ENCODE measurements at places on chromosomes 7 and 10. TPM values are rescaled to one million over a fixed set of nuclear protein-coding genes. Genes with fewer than 3 reads are reported as not detected.

DNA sequence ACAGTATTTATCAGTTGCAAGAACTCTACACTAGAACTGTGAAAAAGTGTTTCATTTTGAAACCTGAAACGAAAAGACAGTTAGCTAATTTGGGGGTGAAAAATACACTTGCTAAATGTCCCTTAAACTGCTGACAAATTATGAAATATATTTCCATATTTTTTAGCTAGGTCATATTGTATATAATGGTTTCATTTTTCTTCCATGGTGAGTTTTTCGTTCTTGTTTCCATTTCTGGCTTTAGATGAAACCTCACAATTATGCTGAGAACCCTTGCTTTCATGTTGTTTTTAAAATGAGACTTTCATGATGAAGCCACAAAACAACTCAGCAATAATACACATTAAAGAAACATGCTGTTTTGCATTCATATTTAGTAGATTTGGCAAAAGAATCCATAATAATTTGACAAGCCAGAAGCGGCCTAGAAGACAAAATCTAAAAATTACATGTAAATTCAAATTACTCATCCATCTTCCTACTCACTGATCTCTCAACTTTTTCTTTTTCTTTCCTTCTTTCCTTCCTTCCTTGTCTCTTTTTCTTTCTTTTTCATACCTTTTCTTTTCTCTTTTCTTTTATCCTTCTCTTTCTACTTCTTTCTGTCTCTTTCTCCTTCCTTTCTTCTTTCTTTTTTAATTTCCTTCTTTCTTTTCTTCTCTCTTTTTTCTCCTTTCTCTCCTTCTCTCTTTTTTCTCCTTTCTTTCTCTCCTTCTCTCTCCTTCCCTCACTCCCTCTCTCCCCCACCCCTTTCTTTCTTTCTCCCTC lies 46.5 kb upstream of the ITGB8 start:
- H3K36me3 ChIP-seq, result no peaks in the 10 kb centered on the region
- H3K27me3 ChIP-seq, result peaks cover 6% of the 10 kb centered on the region
- H3K27ac ChIP-seq, result no peak overlapping the region
- DNase-seq, result no peak
- no peak overlapping the region for H3K4me3 ChIP-seq
- H3K4me1 ChIP-seq, result no peaks in the 10 kb centered on the region

GRCh38 chr7:23467806-23468525 lies 2.3 kb downstream of the IGF2BP3 start:
- peak overlapping the region; percentile 63 for H3K4me3 ChIP-seq
- peak overlapping the region; percentile 18 for H3K27ac ChIP-seq
- peak; percentile 29 for DNase-seq

- no peak for DNase-seq
- no peaks in the 10 kb centered on the region for H3K4me1 ChIP-seq
- H3K4me3 ChIP-seq, result no peak overlapping the region
- H3K27ac ChIP-seq, result no peak overlapping the region
Measured at GRCh38 chr10:130000918-130001317, 36.8 kb upstream of the EBF3 start.

DNA sequence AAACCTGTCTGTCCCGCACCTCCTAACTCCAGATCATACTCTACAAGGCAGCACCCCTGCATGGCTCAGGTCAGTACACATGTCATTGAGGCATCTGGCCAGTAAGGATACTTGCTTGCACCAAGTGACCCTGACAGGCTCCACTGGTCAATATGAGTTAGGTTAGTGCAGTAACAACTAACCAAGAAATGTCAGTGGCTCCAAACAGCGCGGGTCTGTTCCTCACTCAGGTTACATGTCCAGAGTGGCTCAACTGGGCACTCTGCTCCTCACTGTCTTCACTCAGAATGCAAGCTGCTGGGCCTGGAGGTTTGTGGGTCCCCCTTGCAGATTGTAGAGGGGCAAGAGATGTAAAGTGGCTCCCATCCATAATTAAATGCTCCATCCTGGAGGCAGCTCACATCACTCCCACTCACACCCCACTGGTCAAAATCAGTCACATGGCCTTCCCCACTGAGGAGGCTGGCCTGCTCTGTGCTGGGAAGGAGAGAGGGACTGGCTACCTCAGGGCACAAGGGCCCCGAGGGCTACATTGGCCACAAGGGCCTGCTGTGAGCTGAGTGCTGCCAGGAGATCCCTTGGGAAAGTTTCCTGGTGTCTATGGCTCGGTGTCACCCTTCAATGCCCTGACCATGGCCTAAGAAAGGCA lies 109.1 kb upstream of the GDF10 start:
- peaks cover 4% of the 10 kb centered on the region for H3K36me3 ChIP-seq
- DNase-seq, result no peak
- H3K4me3 ChIP-seq, result no peak overlapping the region
- H3K4me1 ChIP-seq, result peaks cover 27% of the 10 kb centered on the region

DNA sequence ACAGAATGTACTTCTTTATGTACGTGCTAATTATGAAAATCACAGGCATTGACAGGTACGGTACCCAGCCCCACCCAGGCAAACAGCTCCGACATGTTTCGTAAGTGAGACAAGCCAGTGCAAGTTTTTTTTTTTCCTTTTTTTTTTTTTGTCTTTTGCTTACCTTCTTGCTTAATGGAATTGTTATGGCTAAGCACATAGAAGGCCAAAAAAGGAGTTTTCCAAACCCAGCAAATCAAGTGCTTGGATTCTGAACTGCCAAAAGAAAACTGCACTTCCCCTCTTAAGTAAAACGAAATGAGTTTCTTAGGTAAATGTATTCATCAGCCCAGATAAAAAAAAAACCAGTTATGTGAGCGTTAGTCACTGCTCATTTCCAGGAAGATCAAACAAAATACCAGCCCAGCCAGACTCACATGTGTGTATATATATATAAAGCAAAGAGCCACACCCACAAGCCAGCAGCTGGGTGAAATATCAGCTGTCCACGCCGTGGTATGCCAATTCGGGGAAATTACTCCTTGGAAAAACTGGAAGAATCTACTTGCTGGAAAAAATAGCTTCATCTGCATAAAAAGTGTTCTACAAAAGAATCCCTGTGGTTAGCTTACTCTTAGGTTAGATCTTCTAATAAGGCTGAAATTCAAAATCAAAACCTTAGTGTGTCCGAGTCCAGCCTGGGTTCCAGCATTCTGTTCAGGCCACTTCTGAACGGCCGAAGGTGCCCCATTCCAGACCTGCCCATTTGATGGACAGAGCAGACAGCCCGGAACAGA lies 8.0 kb downstream of the KLF6 start:
- H3K36me3 ChIP-seq, result peaks cover 67% of the 10 kb centered on the region
- H3K27ac ChIP-seq, result peak overlapping the region; percentile 90
- no peaks in the 10 kb centered on the region for H3K27me3 ChIP-seq
- H3K4me3 ChIP-seq, result peak overlapping the region; percentile 50

DNA sequence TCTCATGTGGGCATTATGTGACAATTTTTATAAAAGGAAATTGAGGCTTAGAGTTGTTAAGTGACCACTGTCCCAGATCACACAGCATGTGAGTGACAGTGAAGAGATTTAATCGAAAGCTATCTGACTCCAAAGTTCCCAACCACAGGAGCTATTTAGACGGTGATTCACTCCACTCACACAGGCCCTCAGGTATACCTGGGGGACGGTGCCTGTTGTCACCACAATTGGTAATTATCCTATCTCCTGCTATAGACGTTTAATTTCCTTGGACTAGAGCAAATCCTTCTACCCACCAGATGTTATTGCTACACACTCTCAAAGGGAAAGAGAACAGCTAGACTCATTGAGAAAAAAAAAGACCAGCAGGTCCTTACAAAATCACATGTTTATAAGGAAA lies 145.5 kb downstream of the KLF6 start:
- peaks cover 4% of the 10 kb centered on the region for H3K4me1 ChIP-seq
- H3K27me3 ChIP-seq, result no peaks in the 10 kb centered on the region
- H3K36me3 ChIP-seq, result no peaks in the 10 kb centered on the region
- no peak for DNase-seq
- no peak overlapping the region for H3K27ac ChIP-seq

The COL13A1 gene
- not detected for total RNA-seq

The PSD gene
- total RNA-seq, result 7.6 TPM

DNA sequence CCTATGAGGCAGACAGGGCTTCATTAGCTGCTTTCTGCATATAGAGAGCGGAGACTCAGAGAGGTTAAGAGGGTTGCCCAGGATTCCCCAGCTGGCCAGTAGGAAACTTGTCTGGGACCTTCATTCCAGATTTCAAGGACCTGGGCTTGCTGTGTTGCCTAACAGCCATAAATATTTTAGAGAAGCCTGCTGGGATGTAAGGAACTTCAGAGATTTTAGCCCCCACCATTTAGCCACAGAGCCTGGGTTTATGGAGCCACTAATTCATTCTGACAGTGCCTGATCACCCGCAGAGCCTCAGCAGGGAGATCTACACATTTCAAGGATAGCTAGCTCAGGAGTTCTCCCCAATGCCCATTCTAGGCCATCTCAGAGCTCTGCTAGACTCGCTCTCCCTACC lies 56.6 kb upstream of the TRUB1 start:
- H3K4me1 ChIP-seq, result peaks cover 9% of the 10 kb centered on the region
- peaks cover 27% of the 10 kb centered on the region for H3K27me3 ChIP-seq
- no peak overlapping the region for H3K4me3 ChIP-seq
- H3K27ac ChIP-seq, result no peak overlapping the region

GRCh38 chr7:35386816-35387706 lies 133.2 kb upstream of the TBX20 start:
- DNase-seq, result no peak
- no peak overlapping the region for H3K4me3 ChIP-seq
- no peaks in the 10 kb centered on the region for H3K36me3 ChIP-seq
- H3K27me3 ChIP-seq, result peaks cover 4% of the 10 kb centered on the region
- H3K4me1 ChIP-seq, result no peaks in the 10 kb centered on the region
- H3K27ac ChIP-seq, result no peak overlapping the region

The MSRB2 gene
- total RNA-seq, result 7.9 TPM

- no peaks in the 10 kb centered on the region for H3K4me1 ChIP-seq
- no peaks in the 10 kb centered on the region for H3K27me3 ChIP-seq
- H3K27ac ChIP-seq, result no peak overlapping the region
- H3K4me3 ChIP-seq, result no peak overlapping the region
- no peak for DNase-seq
Measured at GRCh38 chr10:126270111-126270510, 118.2 kb downstream of the ADAM12 start.

GRCh38 chr10:116741391-116742351 lies 695 bp downstream of the HSPA12A start:
- H3K36me3 ChIP-seq, result no peaks in the 10 kb centered on the region
- DNase-seq, result no peak
- no peaks in the 10 kb centered on the region for H3K4me1 ChIP-seq
- H3K27ac ChIP-seq, result no peak overlapping the region
- peak overlapping the region; percentile 40 for H3K4me3 ChIP-seq

GRCh38 chr10:108608860-108609259 lies 1314.5 kb downstream of the XPNPEP1 start:
- H3K27me3 ChIP-seq, result no peaks in the 10 kb centered on the region
- no peak for DNase-seq
- no peak overlapping the region for H3K27ac ChIP-seq
- H3K4me3 ChIP-seq, result no peak overlapping the region
- no peaks in the 10 kb centered on the region for H3K36me3 ChIP-seq

The ITGB8 gene
- total RNA-seq, result not detected

GRCh38 chr7:1859266-1860035 lies 189.4 kb downstream of the ELFN1 start:
- no peak overlapping the region for H3K4me3 ChIP-seq
- no peak for DNase-seq
- no peak overlapping the region for H3K27ac ChIP-seq
- no peaks in the 10 kb centered on the region for H3K36me3 ChIP-seq
- no peaks in the 10 kb centered on the region for H3K27me3 ChIP-seq
- peaks cover 17% of the 10 kb centered on the region for H3K4me1 ChIP-seq

DNA sequence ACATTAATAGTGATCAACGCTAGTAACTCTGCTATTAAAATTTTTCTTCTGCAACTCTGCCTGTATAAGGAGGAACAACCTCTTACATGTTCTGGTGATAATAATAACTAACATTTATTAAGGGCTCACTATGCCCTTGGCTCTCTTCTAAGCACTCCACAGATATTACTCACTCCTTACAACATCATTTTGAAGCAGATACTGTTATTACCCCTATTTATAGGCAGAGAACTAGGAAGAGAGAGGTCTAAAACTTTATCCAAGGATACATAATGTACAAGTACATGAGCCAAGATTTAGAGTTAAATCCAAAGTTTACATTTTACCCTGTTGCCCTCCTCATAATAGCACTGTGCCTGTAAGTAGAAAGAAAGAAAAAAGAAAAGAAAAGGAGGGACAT lies 205.6 kb downstream of the DYNC1I1 start:
- no peaks in the 10 kb centered on the region for H3K4me1 ChIP-seq
- H3K27ac ChIP-seq, result no peak overlapping the region
- H3K4me3 ChIP-seq, result no peak overlapping the region
- no peaks in the 10 kb centered on the region for H3K36me3 ChIP-seq
- no peak for DNase-seq

GRCh38 chr7:90007001-90007654 lies 147.1 kb upstream of the STEAP1 start:
- no peak for DNase-seq
- H3K4me1 ChIP-seq, result no peaks in the 10 kb centered on the region
- H3K27me3 ChIP-seq, result no peaks in the 10 kb centered on the region
- H3K36me3 ChIP-seq, result no peaks in the 10 kb centered on the region
- no peak overlapping the region for H3K27ac ChIP-seq

GRCh38 chr10:57692255-57692980 lies 575.3 kb downstream of the IPMK start:
- H3K4me1 ChIP-seq, result no peaks in the 10 kb centered on the region
- H3K27me3 ChIP-seq, result no peaks in the 10 kb centered on the region
- H3K36me3 ChIP-seq, result no peaks in the 10 kb centered on the region
- no peak overlapping the region for H3K4me3 ChIP-seq
- DNase-seq, result no peak
- no peak overlapping the region for H3K27ac ChIP-seq

GRCh38 chr7:124456286-124456685 lies 309.3 kb downstream of the GPR37 start:
- no peak for DNase-seq
- no peak overlapping the region for H3K27ac ChIP-seq
- no peaks in the 10 kb centered on the region for H3K4me1 ChIP-seq
- H3K27me3 ChIP-seq, result no peaks in the 10 kb centered on the region
- H3K4me3 ChIP-seq, result no peak overlapping the region

- no peak overlapping the region for H3K27ac ChIP-seq
- peak overlapping the region; percentile 73 for H3K4me3 ChIP-seq
- H3K36me3 ChIP-seq, result no peaks in the 10 kb centered on the region
- peaks cover 9% of the 10 kb centered on the region for H3K4me1 ChIP-seq
Measured at GRCh38 chr7:143003393-143004051, 23.4 kb downstream of the OR9A2 start.

The NUTM2B gene
- total RNA-seq, result 0.94 TPM

- no peaks in the 10 kb centered on the region for H3K36me3 ChIP-seq
- H3K27ac ChIP-seq, result no peak overlapping the region
- no peak for DNase-seq
Measured at GRCh38 chr7:30975256-30975899, 11.6 kb downstream of the GHRHR start.

The AGAP5 gene
- 5.4 TPM for total RNA-seq

- no peaks in the 10 kb centered on the region for H3K36me3 ChIP-seq
- H3K27me3 ChIP-seq, result no peaks in the 10 kb centered on the region
- H3K4me3 ChIP-seq, result no peak overlapping the region
- no peaks in the 10 kb centered on the region for H3K4me1 ChIP-seq
- H3K27ac ChIP-seq, result no peak overlapping the region
Measured at GRCh38 chr7:22114440-22114981, 168.8 kb upstream of the CDCA7L start.

The ZNF488 gene
- total RNA-seq, result 0.50 TPM

The CPN1 gene
- total RNA-seq, result not detected
